ENCODE measurements at places on chromosomes 1 and 21. TPM values are rescaled to one million over a fixed set of nuclear protein-coding genes. Genes with fewer than 3 reads are reported as not detected.
A peak's percentile ranks its signal among the peaks of the same experiment; 100 is the strongest.

The TCHHL1 gene
- not detected for total RNA-seq

The C4BPA gene
- total RNA-seq, result not detected

The OR2L13 gene
- not detected for total RNA-seq

The KIF1B gene
- total RNA-seq, result 36.3 TPM

The LCE1C gene
- total RNA-seq, result not detected

The TIE1 gene
- total RNA-seq, result under 0.01 TPM

The ACOT11 gene
- total RNA-seq, result 1.3 TPM

The CD5L gene
- not detected for total RNA-seq

The CRP gene
- total RNA-seq, result not detected

The ASCL5 gene
- total RNA-seq, result not detected

DNA sequence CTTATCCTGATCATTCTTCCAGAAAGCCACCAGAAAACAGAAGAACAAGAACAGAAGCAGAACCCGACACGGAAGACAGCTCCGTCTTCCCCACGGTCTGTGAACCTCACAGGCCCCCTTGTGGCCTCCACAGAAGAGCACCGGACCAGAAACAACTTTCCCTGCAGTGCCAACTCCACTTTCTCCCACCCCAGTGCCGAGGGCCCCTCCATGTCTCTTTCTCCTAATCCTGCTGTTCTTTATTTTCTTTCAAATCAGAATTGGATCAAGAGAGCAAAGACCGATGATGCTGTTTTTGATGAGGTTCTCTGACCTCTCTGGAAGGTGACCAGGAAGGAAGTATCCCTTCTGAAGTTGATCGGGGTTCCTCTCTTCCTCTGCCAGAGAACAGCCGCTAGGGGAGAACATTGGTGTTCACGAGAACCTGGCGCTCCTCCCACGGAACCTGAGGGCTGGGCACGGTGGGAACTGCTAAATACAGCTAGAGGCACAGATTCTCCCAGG is 58.9 kb upstream of the CTTNBP2NL start:
- DNase-seq, result peak; percentile 62

DNA sequence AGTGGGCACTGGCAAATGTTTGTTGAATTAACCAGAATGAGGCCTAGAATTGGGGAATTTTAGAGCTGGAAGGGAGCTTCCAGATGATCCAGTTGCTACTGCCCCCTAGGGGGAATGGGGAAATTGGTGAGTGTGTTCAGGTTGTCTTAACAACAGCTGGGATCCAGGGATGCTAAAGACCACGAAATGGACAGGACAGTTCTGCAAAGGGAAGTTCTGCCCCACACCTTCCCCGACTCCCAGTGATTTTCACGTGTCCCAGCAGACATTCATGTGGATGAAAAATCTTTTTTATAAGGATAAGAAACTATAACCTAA is 33.9 kb downstream of the TRIM62 start:
- DNase-seq, result peak; percentile 55

DNA sequence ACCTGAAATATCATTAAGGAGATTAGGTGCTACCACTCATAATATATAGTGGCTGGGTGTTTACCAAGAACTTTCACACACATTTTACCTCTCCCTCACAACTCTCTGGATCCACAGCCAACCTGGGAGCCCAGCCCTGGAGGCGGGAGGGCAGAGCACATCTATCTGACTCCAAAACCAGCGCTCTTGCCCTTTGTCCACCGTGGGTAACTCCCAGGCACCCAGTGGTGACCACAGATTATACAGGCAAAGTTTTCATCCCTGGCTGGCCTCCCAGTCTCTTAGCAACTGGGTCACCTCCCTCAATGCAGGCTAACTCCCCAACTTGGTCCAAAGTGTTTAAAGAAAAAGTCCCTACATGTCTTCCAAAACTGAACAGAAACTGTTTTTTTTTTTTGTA is 2.4 kb downstream of the PAQR7 start:
- no peak for DNase-seq

GRCh38 chr1:98452162-98452561 is 209.4 kb upstream of the SNX7 start:
- no peak for DNase-seq

DNA sequence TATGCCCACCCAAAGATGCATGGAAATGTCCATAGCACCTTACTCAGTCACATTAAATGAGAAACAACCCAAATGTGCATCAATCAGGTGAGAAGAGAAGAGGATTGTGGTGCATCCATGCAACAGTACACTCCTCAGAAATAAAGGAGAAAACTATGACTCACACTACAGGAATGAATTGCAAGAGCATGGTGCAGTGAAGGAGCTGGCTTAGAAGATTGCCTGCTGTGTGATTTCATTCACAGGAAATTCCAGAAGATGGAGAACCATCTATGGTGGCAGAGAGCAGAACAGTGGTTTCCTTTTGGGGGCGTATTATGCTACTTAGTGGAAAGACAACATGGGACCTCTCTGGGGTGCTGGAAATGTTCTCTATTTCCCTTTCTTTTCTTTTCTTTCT is 278.6 kb upstream of the AJAP1 start:
- no peak for DNase-seq

- no peak for DNase-seq
These were observed 207.1 kb downstream of the HHAT start for GRCh38 chr1:210535761-210536160.

DNA sequence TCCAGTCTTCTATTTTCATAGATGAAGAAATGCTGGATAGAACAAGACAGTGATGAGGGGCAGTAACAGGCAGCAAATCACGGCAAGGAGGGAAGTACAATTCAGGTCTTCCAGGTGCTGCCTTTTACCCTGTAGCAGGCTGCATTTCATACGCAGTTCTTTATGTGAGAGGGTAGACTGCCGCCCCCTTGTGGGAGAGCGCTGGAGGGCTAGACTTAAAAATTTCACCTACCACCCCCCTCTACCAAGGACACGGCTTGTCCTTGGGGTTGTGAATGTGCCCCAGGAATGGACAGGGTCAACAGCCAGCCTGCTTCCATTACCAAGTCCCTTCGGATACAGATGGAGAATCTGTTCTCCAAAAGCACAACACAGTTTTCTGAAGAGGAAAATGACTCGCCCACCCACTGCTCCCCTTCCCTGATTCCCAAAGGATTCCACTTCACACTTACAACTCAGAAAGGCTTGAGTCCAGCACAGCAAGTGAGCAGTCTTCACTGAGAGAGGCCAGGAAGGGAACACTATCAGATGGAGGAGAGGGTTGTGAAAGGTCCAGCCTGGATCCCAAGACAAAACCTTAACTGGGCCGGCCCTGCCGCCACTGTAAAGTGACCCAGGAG is 7.4 kb downstream of the WDR77 start:
- DNase-seq, result peak; percentile 51

- DNase-seq, result no peak
These were observed 118.7 kb downstream of the EDEM3 start for GRCh38 chr1:184635980-184636431.

DNA sequence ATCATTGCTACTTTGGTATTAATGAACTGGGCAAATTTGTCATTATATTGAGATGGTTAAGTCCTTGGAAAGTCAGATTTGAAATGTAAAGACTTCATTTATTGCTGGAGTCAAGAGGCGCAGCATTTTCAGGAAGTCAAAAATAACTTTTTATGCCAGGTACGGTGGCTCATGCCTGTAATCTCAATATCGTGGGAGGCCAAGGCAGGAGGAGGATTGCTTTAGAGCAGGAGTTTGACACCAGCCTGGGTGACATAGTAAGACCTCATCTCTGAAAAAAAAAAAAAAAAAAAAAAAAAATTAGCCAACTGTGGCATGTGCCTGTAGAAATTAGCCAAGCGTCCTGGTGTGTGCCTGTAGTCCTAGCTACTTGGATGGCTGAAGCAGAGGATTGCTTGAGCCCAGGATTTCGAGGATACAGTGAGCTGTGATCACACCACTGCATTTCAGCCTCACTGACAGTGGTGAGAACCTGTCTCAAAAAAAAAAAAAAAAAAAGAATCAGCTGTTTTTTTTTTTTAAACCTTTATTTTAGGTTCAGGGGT is 5.5 kb downstream of the HIPK1 start:
- no peak for DNase-seq

DNA sequence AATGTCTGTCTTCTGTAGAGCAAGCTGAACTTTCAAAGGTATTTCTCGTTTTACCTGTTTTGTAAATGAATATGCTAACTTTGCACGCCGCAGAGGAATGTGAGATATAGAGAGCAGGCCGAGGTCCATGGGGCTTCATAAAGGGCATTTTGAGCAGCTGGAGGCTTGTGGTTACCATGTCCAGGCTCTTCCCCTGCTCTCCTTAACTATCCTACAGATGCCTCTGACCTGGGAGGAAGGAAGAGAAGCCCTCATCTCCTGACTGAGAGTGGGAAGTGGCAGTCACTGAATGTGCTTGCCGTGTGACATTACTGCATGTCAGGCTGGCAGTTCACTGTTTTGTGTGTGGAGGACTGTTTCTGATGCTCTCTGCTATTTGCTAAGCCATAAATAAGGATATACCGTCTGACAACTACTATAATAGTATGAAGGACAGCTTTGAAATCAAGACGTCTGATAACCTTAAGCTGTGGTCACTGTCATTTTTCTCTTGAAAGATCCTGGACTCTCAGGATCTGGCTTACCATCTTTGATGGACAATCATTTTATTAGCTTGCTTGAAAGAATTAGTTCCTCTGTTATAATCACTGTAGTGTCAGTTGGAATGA is 92.2 kb downstream of the DYRK1A start:
- DNase-seq, result no peak

GRCh38 chr1:158951956-158952355 is 20.6 kb downstream of the PYHIN1 start:
- DNase-seq, result peak; percentile 22

DNA sequence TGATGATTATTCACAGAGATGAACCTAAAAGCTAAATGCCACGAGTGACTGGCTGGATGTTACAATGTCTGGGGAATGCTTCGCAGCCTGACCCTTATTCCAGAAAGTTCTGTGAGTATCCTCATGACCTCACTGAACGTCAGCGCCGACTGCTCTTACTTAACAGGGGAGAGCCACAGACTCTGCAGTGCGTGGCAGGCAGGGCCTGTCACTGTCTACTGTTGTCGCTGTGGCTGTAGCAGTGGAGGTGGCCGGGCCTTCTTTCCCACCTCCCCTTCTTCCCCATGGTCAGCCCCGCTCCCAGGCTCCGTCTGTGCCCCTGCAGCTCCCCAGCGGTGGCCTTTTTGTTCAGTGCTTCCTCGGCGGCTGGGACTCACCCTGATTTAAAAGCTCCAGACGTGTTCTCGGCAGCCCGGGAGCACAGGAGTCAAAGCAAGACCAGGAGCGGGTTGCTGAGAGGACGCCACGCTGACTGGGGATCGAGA is 52.2 kb upstream of the TARBP1 start:
- DNase-seq, result peak; percentile 90

DNA sequence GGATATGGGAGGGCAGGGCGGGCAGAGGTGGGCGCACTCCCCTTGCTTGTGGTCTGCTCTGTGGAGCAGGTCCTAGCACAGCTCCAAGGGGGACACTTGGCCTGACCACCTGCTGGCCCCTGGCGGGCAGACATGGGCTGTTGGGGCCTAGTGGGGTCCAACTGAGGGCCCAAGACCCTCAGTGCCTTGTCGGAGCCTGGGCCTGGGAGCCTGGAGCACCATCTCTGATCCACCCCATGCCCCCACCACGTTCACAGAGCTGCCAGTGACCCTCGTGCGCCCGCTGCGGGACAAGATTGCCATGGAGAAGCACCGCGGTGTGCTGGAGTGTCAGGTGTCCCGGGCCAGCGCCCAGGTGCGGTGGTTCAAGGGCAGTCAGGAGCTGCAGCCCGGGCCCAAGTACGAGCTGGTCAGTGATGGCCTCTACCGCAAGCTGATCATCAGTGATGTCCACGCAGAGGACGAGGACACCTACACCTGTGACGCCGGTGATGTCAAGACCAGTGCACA is 70.6 kb downstream of the OBSCN start:
- DNase-seq, result no peak

- DNase-seq, result no peak
These were observed 71.3 kb downstream of the HLX start for GRCh38 chr1:220950576-220950975.

DNA sequence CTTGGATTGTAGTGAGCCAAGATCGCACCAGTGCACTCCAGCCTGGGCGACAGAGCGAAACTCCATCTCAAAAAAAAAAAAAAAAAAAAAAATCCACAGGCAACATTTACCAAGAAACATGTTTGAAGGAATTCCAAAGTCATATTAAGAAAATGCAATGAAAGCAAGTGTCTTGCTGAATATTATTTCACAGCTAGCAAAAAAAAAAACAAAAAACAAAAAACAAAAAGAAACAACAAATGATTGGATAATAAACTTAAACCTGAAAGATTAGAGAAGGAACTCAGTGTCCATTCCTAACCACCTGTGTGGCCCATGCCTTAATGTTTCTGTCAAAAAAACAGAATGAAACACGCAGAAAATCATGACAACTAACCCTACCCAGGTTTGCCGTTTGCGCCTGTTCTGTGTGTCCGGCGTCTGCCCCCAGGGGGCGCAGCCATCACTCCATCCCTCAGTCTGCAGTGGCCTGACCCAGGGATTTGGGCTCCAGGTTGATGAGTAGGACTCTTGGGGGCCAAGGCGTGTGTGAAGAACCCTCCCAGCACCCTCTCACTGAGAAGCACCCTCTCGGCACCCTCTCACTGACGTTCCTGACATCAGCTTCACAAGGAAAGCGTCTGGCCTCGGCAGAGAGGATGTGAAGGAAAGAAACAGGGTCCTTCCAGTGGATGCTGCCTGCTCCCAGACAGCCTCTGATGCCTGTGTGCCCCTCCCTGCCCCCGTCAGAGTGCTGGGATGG is 19.2 kb upstream of the PTTG1IP start:
- DNase-seq, result peak; percentile 53

- DNase-seq, result no peak
These were observed 208.0 kb upstream of the GALNT2 start for GRCh38 chr1:229859026-229859425.

- no peak for DNase-seq
These were observed 827.6 kb upstream of the B3GALT2 start for GRCh38 chr1:194014014-194014413.

- no peak for DNase-seq
These were observed 414.7 kb upstream of the PROX1 start for GRCh38 chr1:213572912-213573647.

- DNase-seq, result no peak
These were observed 16.5 kb downstream of the PIK3CD start for GRCh38 chr1:9668080-9668479.

DNA sequence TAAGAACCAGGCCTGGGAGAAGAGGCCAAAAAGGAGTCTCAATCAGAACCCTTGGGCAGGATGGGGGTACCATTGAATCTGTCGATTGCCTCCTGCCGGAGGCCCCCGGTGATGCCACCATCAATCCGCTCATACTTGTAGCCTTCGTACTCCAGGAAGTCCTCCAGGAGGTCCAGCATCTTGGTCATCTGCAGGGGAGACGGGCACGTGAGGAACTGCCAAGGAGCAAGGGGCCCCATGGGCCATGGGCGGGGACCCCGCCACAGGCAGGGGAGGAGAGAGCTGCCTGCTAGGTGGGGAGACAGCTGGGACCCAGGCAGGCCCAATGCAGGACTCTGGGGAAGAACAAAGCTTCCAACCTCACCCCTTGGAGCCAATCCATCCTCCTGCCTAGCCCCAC is 48.6 kb downstream of the CHD5 start:
- no peak for DNase-seq

DNA sequence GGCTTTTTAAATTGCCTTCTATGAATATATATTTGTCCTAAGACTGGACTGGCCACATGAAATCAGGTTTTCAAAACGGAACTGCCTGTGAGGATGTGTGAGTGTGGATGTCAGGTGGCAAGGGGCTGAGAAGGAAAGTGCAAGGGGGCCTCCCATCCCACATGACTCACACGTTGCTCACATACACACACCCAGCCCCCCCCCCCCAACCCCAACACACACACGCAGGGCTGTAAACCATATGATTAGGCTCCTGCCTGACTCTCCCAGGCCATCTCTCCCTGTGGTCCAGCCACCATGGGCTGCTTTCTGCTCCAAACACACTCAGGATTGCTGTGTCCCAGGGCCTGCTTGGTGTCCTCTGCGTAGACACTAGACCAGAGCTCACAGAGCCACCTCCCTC is 22.4 kb downstream of the DEGS1 start:
- peak; percentile 70 for DNase-seq
